ENCODE measurements at places on chromosomes 2 and 18.

DNA sequence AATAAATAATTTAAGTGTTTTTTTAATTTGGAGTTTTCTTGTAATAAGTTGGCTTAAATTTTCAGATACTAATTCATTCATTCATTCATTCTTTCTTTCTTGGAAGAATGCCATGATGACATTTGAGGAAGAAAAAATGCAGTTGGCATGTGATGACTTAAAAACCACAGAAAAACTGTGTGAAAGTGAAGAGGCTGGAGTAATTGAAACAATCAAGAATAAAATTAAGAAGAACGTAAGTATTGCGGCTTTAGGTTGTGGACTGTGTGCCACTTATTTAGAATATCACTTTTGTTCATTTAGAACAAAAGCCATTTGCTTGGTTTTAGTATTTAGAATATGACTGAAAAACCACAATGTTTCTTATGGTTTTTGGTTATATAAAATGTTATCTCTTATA is 51.4 kb downstream of the TTC39C start:
- DNase-seq: no peak

GRCh38 chr18:10010611-10011015 is 96.8 kb downstream of the VAPA start:
- peak; percentile 92 for DNase-seq

DNA sequence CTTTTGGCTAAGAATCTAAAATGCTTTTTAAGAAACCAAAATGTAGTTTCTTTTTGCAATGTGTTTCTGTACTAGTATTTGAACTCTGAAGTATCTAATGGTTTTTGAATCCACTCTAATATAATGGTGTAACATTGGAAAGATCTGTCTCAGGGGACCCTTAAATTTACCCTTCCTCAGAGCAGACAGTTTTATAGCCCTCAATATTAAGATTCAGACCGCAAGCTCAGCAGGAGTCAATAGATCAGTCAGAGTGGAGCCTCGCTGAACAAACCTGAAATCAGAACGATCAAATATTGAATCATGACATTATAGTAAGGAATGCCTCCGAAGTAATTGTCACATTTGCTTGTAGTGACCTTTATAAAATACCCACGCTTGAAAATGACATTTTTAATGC is 18.3 kb downstream of the SGPP2 start:
- DNase-seq: no peak

GRCh38 chr2:171287036-171287571 is 126.4 kb upstream of the TLK1 start:
- DNase-seq: peak; percentile 7

DNA sequence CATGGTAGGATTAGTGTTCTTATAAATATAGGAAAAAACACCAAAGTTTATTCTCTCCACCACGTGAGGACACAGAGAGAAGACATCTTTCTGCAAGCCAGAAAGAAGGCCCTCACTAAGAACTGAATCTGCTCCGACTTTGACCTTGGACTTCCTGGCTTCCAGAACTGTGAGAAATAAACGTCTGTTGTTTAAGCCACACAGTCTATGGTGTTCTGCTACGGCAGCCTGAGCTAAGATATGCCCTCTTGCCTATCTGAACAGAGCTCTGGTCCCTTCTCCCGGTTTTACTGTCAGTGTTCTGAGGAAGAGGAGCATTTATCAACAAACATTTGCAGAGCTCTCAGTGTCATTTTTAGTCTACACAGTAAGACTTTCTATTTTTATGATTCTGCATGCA is 131.3 kb downstream of the DOK6 start:
- DNase-seq: no peak

DNA sequence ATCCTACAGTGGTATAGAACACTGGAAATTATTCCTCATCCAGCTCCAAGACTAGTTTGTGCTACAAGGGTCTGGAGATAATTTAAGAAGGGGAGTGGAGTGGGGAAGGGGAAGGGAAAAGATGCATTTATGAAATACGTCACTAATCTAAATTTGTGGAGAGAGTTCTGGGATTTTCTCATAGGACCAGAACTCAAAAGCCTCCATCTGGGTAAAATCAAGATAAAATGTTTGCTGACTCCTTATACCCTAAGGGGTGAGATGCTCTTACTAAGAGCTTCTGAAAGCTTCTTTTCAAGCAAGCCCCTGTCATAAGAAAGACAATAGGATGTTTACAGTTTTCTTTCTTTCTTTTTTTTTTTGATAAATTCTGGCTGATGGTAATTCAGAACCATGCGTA is 88.5 kb upstream of the RBMS1 start:
- DNase-seq: no peak

GRCh38 chr2:207038299-207038698 is 99.0 kb downstream of the CPO start:
- no peak for DNase-seq

DNA sequence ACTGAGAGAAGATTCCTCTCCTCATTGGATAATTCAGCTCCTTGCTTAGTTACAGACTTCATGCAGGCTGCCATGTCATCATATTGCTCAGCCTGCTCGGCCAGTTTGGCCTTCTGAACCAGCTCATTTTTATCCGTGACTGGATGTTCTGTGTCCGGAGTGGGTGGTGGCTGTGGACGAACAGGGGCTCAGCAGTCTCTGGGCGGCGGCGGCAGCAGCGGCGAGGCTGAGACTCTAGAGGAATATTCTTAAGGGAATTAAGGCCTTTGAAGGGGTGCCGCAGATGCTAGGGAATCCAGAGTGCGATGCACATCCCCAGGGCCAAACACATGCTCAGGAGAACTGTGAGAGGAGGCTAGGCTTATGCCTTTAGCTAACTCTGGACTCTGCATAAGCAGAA is 97.9 kb upstream of the GYPC start:
- no peak for DNase-seq

GRCh38 chr2:69948032-69948962 is 13.1 kb downstream of the ASPRV1 start:
- DNase-seq: no peak

- DNase-seq: no peak
Observed at GRCh38 chr18:50117863-50118262, 77.1 kb downstream of the MYO5B start.

DNA sequence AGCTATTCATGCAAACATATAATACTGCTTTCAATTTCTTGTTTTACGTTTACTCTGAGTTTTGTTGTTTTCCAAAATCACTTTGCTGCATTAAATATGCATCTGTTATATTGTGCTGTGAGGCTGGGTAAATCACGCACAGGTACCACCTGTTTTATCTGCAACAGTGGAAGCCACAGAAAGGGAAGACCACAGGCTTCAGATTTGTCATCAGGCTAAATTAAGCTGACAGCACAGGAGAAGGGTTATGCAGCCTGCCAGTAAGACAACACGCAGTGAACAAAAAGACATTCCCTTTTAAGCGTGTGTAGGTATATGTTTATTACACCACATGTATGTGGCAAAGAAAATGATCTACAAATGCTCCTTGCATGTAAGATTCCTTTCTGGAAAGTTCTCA is 38.2 kb downstream of the ZNF516 start:
- no peak for DNase-seq

DNA sequence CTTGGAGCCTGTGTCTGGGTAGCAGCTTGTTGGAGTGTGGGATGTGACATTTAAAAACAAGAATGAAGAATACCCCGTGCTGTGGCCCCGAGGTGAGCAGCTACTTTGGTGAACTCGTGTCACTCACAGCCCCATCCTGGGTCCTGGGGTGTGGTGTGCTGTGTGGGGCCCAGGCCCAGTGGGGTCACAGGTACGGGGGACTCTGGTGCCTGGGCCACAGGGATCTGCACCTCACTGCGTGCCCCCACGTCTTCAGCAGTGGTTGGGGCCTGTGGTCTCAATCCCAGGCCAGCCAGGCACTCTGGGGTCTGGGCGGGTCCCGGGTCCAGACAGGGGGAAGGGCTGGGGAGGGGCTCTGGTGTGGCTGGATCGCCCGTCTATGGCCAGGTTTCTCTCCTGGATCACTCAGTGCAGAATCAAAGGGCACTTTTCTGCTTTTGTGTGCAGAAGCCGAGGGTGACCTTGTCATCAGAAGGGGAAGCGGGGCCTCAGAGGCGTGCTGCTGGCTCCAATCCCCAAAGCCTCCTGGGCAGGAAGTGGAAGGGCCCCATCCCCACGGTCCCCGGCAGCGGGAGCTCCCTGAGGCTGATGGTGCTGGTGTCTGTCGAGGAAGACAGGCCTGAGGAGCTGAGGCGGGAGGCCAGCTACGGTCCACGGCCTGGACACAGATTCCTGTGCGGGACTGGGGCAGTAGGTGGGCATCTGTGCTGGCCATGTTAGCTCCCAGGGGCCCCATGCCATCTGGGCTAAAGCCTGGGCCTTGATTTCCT is 1.4 kb downstream of the GPR35 start:
- no peak for DNase-seq
